ENCODE measurements at places on chromosomes 7 and 10.
A peak's percentile ranks its signal among the peaks of the same experiment; 100 is the strongest.

GRCh38 chr10:78605800-78606350, 462.9 kb upstream of the ZMIZ1 start:
- no peak for ATAC-seq

DNA sequence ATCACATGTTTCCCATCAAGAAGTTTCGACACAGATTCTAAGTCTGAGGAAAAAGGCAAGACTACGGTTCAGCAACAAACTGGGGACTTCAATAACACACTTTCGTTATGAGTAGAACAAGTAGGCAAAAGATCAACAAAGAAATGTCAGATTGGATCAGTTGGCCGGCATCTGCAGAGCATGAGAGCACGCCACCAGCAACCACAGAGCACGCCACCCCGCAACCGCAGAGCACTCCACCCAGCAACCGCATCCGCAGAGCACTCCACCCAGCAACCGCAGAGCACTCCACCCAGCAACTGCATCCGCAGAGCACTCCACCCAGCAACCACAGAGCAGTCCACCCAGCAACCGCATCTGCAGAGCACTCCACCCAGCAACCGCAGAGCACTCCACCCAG, 89.7 kb upstream of the FAM20C start:
- ATAC-seq, result no peak

DNA sequence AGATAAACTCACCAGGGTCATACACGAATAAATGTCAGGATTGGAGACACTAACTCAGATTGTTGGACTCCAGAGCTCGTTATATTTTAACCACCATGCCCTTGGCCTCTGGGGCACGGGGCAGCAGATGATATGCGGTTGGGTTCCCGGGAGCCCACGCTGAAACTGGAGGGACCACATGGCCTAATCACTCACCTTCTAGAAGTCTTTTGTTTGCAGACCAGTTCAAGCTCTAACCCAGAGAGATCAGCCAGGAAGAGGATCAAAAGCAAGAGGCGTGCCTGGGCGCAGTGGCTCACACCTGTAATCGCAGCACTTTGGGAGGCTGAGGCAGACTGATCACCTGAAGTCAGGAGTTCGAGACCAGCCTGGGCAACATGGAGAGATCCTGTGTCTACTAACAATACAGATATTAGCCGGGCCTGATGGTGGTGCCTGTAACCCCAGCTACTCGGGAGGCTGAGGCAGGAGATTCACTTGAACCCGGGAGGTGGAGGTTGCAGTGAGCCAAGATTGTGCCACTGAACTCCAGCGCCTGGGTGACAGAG, 42.6 kb upstream of the ECHDC3 start:
- ATAC-seq, result no peak

- no peak for ATAC-seq
These were observed 11.9 kb upstream of the ZMIZ1 start for GRCh38 chr10:79056736-79057391.

DNA sequence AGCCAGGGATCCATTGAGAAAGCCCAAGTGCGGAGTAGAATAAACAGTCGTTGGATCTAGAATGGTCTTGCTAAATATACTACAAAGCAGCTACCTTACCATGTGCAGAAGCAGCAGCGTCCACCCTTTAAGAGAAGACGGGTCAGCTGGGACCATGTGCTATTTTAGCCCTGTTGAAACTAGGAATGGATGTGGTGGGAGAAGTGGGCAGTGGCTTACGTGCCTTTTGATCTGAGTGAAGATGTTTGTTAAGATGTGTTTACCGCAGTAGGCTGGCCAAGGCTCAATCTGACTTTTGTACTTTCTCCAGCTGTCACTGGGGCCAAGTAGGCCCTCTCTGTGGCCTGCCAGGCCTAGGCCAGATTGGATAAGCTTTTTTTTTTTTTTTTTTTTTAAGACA, 9.2 kb downstream of the HABP2 start:
- no peak for ATAC-seq

GRCh38 chr10:36492590-36493515, 632.5 kb upstream of the ANKRD30A start:
- no peak for ATAC-seq

GRCh38 chr10:79244068-79244442, 103.2 kb upstream of the PPIF start:
- no peak for ATAC-seq

DNA sequence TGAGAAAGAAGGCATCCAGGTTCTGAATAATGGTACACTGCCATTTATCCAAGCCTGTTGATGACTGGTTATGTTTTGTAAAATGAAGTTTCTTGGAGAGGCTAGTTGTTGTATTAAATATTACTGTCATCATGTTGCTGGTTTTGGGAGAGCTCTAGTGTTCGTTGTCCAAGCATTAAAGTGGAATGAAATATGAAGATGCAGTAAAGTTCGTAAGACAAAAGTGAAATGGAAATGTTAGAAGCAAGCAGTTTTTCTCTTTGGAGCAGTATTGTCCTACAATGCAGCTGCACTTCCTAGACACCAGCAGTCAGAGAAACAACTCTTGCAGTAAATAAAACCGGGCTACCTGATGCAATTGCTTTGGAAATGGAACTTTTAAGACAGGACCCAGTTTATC, 156.8 kb upstream of the FZD1 start:
- ATAC-seq, result no peak

- no peak for ATAC-seq
These were observed 139.9 kb downstream of the PKD1L1 start for GRCh38 chr7:47808321-47808720.

GRCh38 chr7:50287129-50287528, 17.4 kb upstream of the IKZF1 start:
- ATAC-seq, result no peak

DNA sequence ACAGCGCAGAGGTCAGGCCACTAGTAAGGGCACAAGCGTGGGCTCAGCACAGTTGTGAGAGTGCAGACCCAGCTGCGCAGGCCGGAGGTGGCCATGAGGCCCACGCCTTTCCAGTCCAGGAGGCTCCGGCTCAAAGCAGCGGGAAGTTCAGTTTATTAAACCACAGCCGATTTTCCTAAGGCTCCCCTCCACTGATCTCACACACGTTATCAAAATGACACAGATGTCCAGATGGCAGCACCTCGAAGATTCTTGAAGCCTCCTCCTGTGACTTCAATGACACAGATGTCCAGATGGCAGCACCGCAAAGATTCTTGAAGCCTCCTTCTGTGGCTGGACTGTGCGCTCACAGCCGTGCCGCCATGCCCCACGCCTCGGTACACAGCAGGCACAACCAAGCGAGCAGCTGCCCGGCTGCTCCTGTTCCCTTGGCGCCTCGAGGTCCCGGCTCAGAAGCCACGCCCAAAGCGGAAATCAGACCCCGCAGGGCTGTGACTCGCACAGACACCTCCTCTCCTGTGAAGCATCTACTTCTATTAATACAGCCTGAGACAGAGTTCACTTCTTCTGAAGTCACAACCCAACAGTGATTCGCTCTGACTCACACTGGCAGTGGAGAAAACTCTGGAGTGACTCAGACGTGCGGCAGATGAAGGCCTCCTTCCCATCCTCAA, 122.7 kb downstream of the MAD1L1 start:
- ATAC-seq, result peak; percentile 99

DNA sequence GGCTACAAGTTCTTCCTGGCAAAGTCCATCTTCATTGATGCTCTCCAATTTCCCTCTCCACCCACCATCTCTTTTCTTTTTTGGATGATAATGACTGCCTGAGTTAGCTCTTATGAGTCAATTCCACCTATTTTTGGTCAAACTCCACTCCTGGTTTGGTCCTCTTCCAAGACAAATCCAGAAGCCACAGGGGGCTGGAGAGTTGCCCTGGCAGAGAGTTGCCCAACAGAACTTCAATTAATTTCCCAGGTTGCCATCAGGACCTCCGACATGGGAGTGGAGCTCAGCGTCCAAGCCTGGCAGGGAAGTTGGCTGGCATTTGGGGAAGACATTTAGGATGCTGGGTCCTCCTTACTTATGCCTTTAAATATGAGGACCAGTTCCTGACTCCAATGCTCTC, 29.2 kb upstream of the KCNMA1 start:
- no peak for ATAC-seq

DNA sequence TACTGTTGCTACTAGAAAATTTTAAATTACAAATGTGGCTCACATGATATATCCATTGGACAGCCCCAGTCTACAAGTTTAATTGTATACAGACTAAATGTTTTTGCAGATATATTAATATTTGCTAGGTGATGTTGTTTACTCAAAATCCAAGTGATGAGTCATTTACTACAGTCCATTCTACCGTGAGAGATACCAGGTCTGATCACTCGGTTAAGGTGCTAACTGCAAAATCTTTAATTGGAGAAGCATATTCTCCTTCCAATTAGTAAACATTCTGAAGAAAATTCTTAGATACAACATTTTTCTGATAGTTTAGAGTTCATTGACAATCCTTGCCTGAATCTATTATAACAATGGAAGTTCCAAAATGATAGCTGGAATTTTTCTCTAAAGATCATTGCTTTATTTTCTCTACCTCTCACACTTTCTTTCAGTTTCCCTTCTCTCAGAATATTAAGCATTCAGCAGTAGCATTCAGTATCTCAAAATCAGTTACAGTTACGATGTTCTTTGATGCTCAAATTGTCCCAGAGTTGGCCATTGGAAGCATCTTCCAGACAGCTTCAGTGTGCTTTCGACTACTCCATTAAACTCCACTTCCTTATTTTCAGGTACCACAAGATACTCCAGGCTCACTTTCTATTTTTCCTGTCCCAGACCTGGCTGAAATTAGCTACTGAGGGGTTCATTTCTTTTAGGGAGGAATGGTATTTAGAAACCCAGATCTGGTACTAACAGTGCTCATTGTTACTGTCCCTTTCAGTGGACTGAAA, 2.3 kb downstream of the ABCB1 start:
- no peak for ATAC-seq

DNA sequence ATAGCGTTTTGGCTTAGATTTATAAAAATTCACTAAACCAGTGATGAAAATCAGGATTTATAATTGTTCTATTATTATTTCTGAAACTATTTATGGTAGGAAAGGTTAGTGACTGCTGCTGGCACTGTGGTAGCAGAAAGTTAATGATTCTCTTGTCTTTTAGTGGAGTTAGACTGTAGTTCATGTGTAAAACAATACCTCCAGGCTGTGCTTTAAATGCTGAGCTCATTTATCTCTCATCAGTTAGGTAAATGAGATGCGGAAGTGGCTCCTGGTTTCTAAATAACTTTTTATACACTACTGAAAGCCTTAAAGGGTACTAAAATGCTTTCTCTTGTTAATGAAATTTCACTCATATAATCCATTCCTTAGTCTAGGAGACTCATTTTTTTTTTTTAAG, 326.8 kb upstream of the POT1 start:
- ATAC-seq, result no peak

DNA sequence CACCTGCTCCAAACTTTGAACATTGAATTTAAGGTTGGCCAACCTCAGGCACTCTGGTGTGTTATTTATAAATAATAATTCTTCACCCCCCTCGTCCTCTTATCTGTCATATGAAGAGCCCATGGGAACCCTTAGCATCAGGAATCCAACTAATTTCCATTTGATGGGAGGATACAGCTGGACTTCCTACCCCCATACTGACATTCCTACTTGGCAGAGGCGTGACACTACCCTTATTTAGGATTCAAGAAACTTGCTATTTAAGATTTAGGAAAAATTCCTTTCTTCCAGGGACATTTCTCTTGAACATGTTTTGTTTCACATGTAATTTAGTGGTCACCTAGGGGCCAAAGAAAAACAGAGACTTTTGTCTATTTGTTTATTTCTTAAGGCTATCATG, 171.9 kb upstream of the NRP1 start:
- no peak for ATAC-seq

- no peak for ATAC-seq
These were observed 68.5 kb downstream of the LRRC4 start for GRCh38 chr7:127962589-127963361.

GRCh38 chr7:40881405-40881926, 746.7 kb downstream of the SUGCT start:
- ATAC-seq, result no peak

DNA sequence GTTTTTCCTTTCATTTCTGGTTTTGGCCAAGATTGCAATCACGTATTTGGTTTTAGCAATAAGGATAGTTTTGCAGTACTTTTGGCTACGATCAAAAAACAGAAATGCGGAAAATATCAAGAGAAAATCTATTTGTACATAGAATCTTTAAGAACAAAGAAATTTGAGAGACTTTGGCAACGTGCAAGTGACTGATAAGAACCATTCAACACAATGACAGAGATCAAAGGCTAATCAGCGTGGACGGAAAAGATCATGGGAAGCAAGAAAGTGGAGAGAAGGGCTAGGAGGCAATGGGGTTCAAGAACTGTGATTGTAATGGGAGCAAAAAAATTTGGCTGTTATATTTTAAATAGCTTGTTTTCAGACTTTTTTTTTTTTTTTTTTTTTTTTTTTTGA, 16.2 kb upstream of the LRRN3 start:
- ATAC-seq, result no peak

- peak; percentile 61 for ATAC-seq
These were observed 76.0 kb upstream of the PDGFA start for GRCh38 chr7:595621-596010.

DNA sequence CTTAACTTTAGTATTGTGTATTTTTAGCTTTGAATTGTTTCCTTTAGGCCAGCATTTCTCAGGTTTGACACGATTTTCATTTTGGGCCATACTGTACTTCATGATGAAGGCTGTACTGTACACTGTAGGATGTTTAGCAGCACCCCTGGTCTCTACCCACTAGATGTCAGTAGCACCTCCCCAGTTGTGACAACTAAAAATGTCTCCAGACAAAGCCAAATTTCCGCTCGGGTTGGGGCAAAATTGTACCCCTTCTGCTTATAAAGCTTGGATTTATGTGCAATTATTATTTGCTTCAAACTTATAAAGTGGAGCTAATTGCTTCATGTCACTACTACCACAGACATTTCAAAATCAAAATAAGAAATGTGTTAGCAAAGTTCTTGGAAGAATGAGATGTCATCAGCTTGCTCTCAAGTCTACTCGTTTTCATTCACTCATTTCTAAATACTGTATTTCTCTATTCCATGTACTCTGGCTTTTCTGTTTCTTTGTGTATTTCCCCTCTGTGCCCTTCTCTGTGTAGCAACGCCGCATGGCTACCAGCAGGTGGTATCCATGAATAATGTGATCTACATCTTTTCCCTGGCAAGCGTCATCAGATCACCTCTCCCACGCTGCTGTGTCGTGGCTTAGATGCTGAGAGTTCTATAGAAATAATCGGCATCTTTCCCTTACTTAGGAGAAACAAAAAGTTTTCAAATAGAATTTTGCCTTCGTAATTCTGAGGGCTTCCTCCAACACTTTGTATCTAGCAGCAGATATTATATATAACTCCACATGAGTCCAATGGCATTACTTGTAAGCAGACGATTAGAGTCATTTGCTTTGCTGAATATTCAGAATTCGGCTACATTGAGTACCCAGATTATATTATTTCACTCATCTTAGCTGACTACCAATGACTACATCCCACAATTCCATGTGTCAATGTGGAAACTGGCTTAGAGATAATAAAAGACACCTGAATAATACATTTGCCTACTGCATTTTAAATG, 47.8 kb upstream of the CALCR start:
- no peak for ATAC-seq

- ATAC-seq, result peak; percentile 14
These were observed 138.9 kb upstream of the KLF14 start for GRCh38 chr7:130872756-130873448.

- ATAC-seq, result no peak
These were observed 28.3 kb downstream of the CCDC3 start for GRCh38 chr10:12973149-12973718.

Data from activated CD4-positive, CD25-positive, alpha-beta regulatory T cell treated with anti-CD3 and anti-CD28 coated beads, Interleukin-2, amount 50 U/mL, for 24 hours (primary cell).